ENCODE measurements at places on chromosomes 12 and 14.

DNA sequence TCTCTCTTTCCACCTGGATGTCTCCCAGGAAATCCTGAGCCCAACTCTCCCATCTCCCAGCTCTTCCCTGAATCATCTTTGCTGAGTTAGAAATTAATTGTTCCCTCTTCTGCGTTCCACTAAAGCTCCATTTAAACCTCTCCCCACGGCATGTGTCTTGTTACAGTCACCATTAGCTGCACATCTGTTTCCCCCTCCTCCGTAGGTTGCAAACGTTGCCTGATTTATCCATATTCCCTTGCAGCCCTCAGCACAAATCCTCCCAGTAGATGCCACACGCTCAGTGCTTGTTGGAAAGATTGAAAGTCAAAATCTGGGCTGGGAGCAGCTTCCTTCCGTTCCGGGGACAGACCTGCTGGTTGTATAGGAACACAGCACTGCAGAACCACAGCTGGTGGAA is 90.4 kb downstream of the SLC24A4 start:
- DNase-seq, result peak; percentile 80

GRCh38 chr12:43551279-43551970 is 578 bp downstream of the ADAMTS20 start:
- peak; percentile 33 for DNase-seq

- DNase-seq, result peak; percentile 51
Observed at GRCh38 chr12:15540469-15540872, 218.2 kb downstream of the PTPRO start.

DNA sequence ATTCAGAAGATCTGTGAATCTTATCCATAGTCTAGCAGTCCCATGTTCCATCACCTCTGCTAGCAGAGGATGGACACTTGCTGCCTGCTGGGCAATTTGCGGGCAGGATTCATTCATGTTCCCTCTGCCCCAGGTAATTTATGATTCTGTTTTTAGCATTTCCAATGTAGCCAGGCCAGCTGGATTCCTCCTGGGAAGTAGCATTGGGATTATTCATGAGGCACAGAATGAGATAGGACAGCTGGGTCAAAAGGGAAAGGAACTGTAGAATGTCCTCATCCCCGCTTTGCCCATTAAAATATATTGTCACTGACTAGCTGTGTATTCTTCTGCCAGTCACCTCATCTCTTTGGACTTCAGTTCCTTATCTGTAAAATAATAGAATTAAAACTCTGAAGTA is 68.7 kb downstream of the SLC35F4 start:
- no peak for DNase-seq

DNA sequence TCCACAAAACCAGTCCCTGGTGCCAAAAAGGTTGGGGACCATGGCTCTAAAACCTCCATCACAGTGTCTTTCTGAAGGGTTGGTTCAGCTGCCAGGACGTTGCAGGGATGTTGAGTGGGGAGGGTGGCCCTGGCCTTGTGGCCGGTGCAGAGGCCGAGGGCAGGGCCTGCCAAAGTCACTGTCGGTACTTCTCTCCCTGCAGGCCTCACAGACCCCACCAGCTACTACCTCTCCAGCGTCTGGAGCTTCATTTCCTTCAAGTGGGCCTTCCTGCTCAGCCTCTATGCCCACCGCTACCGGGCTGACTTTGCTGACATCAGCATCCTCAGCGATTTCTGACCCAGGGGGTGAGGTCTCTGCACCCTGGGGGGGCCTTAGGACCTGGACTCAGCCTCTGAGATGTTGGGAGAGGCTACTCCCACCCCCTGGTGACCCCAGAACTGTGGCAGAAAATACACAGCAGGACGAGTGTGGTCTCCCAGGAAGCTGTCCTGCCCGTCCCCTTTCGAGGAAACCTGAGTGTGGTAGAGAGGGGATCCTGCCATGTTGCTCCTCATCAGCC is 7.0 kb downstream of the SLC48A1 start:
- DNase-seq, result no peak

DNA sequence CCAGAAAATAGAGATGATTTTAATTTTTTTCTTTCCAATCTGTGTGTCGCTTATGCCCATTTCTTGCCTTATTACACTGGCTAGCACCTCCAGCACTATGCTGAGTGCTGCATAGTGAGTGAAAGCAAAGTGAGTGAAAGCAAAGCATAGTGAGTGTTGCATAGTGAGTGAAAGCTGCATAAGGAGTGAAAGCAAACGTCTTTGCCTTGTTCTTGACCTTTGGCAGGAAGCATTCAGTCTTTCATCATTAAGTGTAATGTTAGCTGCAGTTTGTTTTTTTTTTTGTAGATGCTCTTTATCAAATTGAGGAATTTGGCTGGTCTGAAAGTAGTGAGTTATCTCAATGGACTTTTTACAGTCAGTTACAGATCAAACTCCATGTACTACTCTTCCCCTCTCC is 6.9 kb upstream of the CORO1C start:
- DNase-seq, result no peak

DNA sequence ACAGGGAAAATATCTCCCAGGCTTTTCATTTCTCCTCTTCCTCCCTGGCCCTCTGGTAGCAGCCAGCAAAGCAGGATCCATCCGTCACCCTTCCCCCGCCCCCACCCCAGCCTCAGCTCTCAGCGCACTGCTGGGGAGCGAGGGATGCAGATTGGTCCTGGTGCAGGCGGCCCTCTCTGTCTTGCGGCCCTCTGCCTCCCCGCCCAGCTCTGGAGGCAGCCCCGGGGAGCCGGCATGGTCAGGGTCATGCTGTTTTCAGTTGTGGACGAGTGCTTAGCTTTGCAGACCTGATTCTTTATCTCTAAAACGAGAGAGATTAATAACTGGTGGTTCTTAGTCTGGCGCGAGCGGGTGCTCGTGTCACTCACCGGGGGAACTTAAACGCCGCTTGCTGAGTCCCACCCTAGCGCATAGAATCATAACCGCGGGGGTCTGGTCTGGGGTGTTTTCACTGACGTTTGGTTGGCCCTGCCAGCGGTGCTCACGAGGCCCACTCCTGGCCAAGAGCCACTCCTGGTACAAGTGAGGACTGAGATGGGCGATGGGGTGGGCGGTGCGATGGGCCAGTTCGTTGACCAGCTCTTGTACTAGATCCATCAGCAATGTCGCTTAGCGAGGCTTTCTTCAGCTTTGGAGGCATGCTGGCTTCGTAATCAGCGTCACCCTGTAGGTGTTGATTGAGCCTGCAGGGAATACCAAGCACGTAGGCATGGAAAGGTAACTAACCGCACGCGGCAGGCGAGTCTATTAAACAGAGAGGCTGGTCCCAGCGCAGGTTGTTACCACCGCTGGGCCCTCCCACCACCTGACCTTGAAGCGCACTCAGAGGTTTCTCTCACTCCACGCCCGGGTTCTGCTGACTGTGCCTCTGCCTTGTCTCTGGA is 95.2 kb downstream of the TSPAN9 start:
- DNase-seq, result no peak

DNA sequence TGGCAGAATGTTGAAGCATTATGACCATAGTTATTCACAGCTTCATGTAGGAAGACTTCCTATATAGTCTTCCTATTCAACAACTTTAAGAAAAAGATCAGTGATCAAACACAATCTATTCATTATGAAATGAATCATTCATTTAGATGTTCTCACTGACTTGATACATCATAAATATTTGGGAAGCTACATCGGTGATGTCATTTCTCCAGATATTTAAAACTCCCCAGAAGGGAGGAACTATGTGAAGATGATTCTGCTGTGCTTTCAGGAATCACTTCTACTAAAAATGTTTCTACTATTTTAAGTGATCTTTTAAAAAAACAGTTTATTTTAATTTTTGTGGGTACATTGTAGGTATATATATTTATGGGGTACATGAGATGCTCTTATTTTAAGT is 316.4 kb downstream of the BCAT1 start:
- no peak for DNase-seq

- DNase-seq, result no peak
Observed at GRCh38 chr14:64946310-64947045, 3.9 kb upstream of the GPX2 start.

DNA sequence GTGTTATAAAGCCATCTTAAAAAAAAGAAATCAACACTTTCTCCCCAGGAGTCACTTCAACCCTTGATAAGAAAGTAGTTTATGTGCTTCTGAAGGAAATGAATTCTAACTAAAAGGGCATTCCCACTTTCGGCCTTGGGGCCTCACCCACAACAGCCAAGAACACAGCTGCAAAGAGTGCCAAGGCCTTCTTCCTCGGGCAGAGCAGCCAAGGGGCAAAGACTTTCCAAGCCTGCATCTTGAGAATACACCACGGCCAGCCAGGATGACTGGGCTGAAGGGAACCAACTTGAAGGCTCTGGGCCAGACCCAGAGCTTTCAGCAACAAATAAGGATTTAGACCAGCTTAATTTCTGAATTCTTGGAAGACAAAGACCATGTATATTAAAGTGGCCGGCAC is 60.4 kb upstream of the FOXN3 start:
- DNase-seq, result no peak

DNA sequence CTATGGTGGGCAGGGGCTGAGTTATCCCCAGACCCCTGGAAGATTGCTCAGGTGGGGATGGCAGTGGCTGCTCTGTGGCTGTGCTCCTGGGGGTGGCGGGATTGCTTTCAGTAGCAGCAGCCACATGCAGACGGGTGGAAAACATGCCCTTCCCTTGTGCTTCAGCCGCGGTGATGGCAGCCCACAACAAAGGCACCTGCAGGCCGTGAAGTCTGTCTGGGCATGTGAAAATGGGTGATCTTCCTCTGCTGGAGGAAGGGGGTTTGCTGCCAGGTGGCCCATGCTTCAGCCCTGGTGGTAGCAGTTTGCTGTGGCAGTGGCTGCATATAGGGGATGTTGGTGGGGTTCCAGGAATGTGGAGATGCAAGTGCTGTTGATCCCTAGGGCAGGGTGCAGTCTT is 326.2 kb upstream of the RGS6 start:
- no peak for DNase-seq

DNA sequence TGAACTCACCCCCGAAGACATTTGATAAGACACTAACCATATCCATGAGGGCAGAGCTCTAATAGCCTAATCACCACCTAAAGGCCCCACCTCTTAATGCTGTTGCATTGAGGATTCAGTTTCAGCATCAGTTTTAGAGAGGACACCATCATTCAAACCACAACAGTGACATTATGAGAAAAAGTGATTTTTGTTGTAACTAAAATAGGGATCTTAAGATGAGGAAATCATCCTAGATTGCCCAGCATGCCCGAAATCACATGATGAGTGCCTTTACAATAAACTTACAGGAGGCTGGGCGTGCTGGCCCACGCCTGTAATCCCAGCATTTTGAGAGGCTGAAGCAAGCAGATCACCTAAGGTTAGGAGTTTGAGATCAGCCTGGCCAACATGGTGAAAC is 9.7 kb upstream of the GLT1D1 start:
- no peak for DNase-seq

- peak; percentile 20 for DNase-seq
Observed at GRCh38 chr12:82326905-82327503, 31.2 kb downstream of the CCDC59 start.

GRCh38 chr14:29351996-29352705 is 575.5 kb downstream of the PRKD1 start:
- DNase-seq, result no peak

GRCh38 chr12:108611884-108612415 is 14.1 kb upstream of the TMEM119 start:
- DNase-seq, result no peak

- no peak for DNase-seq
Observed at GRCh38 chr12:94309373-94309772, 150.3 kb downstream of the CEP83 start.

DNA sequence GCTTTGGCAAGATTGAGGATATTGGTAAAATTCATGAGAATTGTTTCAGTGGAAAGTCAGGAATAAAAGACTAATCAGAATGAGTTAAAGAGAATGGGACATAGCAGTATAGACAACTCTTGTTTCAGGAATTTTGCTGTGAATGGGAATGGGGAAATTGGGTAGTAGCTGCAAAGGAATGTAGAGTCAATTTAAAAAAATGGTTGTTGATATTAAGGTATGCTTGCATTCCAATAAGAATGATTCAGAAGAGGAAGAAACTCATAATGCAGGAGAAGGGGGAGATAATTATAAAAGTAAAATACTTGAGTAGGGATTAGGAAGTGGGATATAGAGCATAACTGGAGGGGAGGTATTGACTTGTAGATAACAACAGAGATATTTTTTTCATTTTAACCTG is 40.7 kb downstream of the MNAT1 start:
- no peak for DNase-seq

GRCh38 chr14:34252227-34252626 is 209.8 kb downstream of the SPTSSA start:
- DNase-seq, result no peak

DNA sequence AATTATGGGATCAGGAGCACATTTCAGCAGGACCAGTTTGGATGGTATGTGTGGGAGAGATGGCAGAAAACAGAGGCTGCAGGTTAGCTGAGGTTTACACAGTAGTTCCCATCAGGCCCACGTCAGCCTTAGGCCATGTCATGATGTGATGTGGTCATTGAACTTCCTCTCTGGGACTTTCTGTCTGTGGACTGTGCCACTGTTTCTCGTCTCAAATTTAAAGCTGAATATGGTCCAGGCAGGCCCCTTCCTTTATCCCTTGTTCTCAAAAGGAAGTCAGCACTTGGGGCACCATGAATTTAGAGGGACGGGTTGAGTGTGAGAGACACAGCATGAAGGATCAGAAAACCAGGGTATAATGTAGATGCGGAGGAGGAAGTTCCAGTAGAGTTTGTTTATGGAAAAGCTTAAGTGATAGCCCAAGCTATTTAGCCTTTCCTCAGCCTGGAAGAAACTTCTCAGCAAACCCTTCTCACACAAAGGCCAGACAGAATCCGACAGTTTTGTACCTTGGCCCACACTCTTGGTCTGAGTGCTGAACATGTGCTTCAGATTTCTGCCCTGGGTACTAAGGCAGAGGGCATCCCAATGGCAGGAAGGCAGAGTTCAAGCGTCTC is 3.6 kb upstream of the IGFBP6 start:
- no peak for DNase-seq

DNA sequence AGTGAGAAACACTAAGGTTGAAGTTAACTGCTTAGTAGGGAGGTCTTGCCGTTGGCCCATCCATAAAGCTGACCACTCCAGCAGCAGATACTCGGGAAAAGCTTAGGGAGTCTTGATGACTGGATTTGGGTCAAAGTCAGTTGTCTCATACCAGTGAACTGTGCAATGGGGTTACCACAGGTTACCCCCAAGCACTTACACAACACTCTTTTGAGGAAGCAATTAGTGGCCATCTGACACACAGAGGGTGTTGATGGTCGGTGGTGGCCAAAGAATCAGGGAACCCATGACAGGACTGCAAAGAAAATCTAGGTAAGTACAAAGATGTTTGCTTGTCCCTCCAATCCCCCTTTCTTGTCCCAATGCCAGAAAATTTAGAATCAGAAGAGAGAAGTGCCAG is 410.2 kb downstream of the APAF1 start:
- no peak for DNase-seq

DNA sequence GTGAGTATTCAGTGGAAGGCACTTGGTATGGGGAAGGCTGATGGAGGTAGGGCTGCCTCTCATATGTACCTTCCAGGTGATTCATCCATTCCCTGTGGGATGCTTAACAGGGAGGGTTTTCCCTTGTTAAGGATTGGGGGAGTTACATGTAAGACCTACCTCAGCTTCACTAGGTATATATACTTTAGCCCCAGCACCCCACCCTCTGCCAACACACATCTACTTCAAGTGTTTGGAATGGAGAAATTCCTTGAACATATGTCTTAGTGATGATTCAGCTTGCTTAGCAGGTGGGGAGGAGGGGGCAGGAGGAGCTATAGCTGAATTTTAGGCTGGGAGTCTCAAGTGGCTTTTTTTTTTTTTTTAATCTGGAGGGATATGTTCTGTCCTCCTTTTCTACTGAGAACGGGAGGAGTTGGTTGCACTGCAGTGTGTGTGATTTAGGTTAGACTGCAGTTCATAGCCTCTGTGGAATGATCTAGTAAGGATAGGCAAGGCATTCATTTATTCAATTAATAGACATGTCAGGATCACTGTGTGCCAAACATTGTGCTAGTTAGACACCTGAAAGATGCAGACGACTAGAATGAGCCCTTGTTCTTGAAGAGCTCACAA is 1.7 kb downstream of the PIP4K2C start:
- no peak for DNase-seq

Measured in muscle of back (tissue), 13 donors.